Stimulated activated CD4-positive, alpha-beta T cell treated with anti-CD3 and anti-CD28 coated beads, TNF-alpha, amount 100 ng/mL, for 24 hours (primary cell): ENCODE measurements at places on chromosomes 11 and 22.

DNA sequence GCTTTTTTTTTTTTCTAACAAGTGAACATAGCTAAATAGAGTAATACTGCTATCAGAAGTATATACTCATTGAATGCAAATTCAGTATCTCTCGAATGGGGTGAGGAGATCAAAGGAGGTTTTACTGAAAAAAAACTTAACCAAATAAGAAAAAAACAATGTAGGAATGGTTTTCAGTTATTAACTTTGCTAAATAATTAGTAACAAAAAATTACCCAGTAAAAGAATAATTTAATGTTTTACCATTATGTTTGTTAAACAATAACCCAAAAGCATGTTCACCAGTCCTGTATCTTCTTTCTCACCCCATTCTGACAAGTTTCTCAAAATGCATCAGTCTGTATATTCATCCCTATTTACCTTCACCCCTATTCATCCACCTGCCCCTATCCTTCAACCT lies 22.6 kb upstream of the CTSC start:
- DNase-seq = no peak

DNA sequence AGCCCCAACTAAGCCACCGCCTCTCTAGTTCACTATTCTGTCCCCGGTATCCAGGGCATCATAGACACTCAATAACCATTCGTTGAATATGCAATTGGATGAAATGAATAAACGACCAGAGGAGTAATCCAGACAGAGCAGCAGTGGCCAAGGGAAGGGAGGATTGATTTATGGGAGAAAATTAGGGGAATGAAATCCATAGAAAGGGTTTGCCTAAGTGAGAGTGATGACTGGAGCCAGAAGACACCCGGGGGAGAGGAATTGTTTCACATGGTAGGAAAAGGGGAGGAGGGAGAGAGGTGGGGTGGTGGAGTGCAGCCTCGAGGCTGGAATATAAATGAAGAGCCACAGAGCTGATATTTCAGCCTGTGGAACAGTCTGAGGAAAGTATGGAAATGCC lies 168.2 kb downstream of the COMMD9 start:
- DNase-seq = no peak

DNA sequence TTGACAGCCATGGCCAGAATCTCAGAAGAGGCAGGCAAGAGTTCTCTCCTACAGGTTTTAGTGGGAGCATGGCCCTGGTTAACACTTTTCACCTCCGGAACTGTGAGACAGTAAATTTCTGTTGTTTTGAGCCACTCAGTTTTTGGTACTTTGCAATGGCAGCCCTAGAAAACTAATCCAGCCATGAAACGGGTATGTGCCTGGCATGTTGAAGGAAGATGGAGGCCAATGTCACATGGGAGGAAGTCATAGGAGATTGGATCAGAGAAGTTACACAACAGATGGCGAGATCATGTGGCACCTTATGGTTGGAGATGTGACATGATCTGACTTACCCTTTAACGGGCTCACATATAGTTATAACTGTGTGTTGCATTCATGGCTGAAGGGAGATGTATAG lies 63.2 kb upstream of the EED start:
- DNase-seq = no peak

DNA sequence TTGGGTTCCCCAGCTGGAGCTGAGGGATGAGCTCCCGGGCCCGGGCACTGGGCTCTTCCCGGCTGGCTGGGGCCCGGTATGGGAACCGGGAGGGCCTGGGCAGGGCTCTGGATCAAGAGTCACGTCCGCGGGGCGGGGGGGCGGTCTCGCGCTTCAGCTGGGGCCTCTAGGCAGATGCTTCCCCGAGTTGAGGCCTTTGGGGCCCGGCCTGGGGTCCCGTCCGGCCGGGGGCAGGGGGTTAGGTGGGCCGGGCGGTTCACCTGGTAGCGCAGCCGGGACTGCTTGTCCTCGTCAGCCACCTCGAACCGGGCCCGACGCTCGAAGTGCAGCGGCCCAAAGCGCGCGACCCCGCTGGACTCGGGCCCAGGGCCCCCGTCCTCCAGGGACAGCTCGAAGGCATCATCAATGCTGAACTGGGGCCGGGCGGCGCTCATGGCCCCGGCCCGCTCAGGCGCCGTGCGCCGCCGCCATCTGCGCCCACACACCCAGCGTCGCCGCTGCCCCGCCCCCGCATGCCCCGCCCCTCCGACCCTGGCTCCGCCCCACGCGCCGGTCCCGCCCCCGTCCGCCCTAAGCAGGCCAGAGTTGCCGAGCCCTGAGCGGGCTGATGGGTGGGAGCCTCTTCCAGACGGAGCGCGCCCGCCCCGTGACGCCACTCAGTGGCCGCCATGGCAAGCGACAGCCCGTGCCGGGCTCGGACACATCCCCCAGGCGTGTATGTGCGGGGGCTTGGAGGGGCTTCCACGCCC lies at the start of gene TMEM134:
Gene TMEM134 (minus strand): TSS at position 493 of the 749 bp plus-strand sequence. CDS start 59 bp downstream, at position 434.
- DNase-seq = peak; percentile 90

DNA sequence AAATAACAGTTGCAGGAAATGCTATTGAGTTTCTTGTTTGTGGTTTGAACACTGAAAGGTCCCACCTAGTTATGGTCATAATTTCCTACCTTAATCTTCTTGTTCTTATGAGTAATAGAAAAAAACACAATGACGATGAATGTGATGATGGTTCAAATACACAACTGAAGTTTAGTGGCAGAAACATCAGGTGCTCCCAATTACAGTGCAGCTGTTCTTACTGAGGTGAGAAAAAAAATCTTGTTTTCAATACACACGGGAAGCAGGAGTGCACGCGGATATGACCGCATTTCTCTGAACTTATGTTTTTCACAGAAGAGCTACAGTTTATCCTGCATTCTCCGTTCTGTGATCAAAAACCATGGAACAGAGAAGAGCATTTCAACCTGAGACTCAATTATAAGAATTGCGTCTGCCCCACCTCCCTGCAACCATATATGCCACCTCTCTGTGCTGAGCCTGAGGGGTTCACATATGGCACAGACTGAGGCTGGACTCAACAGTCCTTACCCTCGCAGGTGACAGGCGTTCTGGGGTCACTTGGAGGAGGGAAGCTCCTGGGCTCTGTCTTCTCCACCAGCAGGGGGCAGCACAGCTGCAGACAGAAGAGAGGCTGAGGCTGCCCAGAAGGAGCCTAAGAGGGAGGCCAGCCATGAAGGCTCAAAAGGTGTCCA lies 99.7 kb upstream of the IGLL5 start:
- DNase-seq = peak; percentile 43

DNA sequence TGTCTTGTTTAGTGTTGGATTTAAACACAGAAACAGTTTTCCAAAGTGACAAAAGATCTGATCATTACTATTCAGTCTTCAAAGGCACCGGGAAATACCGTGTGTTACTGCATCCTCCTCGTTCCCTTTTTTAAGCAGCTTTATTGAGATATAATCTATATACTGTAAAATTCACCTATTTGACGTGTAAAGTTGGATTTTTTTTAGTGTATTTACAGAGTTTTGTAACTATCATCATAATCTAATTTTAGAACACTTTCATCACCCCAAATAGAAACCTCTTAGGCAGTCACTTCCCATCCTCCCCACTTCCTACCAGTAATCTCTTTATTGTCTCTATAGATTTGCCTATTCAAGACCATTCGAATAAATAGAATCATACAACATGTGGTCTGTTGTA lies 1.4 kb downstream of the ANO5 start:
- no peak for DNase-seq

GRCh38 chr11:61151545-61152252 lies 9.5 kb downstream of the VPS37C start:
- no peak for DNase-seq

GRCh38 chr22:28171115-28171514 lies 252.1 kb upstream of the PITPNB start:
- no peak for DNase-seq

GRCh38 chr11:1411301-1411700 lies 21.6 kb downstream of the BRSK2 start:
- DNase-seq = no peak

- DNase-seq = no peak
Measured at GRCh38 chr11:64523456-64524157, 67.4 kb upstream of the SLC22A12 start.

GRCh38 chr11:47977623-47978022 lies 2.7 kb upstream of the PTPRJ start:
- DNase-seq = no peak

DNA sequence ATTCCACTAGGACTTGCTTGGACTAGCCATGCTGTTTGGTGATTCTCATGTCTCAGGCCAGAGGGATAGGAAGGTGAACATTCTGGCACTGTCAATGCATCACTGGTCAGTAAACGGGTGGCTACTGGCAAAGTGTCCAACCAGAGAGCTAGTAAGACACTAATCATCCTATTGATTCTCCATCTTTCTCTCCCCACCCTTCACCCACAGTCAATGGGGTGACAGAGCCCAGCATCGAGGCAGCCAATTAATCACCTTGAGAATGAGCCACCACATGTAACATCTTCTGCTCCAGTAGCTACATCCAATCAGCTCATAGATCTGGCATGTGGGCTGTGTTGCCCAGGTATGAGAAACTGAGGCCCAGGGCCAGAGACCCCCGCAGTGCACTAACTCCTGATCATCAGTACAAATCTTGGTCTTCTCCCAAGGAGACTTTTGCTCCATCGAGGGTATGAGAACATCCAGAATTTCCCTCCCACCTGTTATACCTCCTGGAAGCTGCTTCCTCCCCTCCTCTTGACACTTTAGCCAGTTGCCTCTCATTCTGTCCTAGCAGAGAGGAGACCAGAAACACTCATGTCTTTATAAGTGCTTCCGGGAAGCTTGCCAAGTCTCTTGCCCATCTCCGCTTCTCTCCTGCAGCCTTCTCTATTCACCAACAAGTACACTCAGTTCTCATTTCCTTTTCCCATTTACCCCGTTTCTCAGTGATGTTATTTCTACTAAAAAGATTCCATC lies 17.0 kb downstream of the HTR3A start:
- DNase-seq = no peak

DNA sequence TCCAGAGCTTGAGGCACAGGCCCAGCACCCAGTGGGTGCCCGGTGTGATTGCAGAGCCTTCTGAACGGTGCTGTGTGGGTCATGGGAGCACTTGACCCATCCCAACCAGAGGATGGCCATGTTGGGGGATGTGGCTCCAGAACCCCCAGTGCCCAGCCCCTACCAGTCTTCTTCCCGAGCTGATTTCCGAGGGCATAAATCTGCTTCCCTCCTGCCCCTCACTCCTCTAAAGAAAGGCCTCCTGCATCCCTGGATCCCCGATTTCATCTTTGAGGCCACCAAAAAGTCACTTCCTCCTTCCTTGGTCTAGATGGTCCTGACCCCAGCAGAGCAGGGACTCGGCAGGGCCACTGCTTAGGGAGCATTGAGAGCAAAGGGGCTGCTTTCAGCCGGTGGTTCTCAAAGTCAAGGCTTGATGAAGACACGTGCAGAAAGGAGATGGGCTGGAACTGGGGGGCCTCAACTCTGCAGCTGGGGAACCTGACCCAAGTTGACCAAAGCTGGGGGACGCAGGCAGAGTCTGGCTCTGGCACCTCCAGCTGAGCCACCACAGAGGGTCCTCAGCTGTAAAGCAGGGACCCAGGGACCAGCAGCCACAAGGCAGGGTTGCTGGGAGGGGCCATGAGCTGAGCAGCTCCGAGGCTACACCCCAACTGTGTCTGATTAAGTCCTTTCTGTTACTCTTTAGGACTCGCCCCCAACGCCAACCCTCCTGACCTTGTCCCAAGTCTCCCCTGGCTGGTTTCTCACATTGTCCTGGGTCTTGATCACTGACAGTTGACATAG lies 56.6 kb downstream of the LINC01488 start:
- no peak for DNase-seq

DNA sequence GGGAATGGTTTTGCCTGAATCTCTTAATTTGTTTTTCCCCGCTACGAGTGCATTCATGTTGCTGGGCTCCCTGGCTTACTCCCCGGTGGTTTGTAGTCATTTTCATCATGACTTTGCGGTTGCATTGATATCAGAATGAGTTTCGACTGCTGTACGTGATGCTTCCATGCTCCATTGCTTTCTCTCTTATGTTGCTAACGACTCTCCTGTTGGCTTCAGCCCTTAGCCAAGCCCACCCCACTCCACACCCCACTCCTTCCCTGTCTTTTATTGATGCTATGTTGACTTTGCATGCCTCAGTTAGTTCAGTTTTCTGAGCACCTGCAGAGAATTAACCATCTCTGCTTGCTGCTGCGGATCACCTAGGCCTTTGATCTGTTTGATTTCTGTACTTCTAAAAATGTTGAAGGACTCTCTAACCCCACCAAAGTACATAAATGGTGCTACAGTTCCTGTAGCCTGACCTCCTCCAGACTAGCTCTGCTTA lies 65.3 kb downstream of the ARFGAP2 start:
- no peak for DNase-seq

DNA sequence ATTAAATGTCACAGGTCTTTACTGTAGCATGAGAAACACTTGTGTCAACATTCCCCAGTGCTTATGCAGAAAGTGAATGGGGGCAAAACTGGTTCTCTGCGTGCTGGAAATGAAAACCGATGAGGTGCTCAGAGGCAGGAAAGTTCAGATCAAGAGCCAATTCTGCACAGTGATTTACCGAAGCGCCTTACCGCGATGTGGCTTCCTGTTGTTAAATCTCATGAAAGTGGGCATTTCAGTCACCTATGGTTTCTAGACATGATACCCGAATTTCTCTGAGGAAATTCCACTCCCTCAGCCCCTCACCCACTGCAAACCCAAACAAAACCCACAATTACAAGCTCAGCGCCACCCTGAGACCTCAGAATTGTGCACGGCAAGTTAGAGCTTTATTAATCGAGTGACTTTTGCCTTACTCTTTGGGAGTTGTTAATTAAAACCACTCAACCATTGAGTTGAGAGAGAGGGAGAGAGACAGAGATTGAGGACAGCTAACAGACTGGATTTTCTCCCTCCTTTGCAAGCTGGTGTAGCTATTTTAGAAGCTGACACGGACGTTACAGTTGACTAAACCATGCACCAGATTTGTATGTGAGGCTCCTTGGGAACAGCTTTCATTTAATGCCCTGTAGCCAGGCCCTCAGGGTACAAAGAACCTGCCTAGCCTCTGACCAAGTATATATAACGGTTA lies 196.4 kb downstream of the DBX1 start:
- no peak for DNase-seq

DNA sequence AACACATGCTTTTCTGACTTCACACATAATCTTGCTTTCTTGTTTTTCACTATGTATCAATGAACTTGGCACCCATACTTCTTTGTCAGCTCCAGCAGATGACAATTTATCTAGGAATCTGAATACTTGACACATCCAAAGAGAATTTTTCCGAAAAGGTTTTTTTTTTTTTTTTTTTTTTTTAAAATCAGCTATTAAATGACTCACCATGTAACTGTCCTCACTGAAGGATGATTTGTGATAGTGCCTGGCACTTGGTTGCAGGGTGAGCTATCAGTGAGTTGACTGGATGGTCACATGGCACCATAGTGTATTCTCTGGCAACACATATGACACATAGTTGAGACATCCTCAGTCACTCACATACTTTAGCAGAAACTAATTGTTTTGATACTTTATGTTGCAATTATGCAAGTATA lies 133.4 kb upstream of the E2F8 start:
- no peak for DNase-seq

DNA sequence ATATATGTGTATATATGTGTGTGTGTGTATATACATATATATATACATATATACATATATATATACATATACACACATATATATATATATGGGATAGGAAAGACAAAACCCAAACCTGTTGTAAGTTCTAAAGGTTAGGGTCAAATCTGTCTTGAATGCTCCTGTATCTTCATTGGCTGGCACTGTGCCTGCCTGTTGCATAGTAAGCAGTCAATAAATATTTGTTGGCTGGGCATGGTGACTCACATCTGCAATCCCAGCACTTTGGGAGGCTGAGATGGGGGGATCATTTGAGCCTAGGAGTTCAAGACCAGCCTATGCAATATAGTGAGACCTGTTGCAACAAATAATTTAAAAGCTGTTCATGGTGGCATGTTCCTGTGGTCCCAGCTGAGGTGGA lies 205.4 kb downstream of the DBX1 start:
- DNase-seq = no peak

- no peak for DNase-seq
Measured at GRCh38 chr11:83409476-83409875, 123.3 kb upstream of the CCDC90B start.
